ENCODE measurements at places on chromosomes 5 and 9.

GRCh38 chr9:38015906-38016305 is 53.1 kb downstream of the SHB start:
- no peak for DNase-seq

DNA sequence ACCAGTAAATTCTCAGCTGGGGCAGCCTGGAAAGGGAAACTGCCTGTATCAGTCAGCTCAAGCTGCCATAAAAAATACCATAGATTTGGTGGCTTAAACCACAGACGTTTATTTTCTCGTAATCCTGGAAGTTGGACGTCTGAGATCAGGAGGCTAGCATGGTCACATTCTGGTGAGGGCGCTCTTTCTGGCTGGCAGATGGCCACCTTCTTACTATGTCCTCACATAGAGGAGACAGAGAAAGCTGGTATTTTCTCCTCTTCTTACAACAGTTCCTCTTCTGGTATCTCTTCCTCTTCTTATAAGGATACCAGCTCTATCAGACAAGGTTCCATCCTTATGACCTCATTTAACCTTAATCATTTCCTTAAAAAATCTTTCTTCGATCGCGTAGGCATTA is 50.5 kb upstream of the RFX3 start:
- no peak for DNase-seq

GRCh38 chr5:102089883-102090282 is 206.2 kb downstream of the SLCO4C1 start:
- DNase-seq, result no peak

- no peak for DNase-seq
Measured at GRCh38 chr9:21210311-21210710, 3.4 kb upstream of the IFNA10 start.

GRCh38 chr9:137580209-137580953 is 1.7 kb upstream of the DPH7 start:
- no peak for DNase-seq

DNA sequence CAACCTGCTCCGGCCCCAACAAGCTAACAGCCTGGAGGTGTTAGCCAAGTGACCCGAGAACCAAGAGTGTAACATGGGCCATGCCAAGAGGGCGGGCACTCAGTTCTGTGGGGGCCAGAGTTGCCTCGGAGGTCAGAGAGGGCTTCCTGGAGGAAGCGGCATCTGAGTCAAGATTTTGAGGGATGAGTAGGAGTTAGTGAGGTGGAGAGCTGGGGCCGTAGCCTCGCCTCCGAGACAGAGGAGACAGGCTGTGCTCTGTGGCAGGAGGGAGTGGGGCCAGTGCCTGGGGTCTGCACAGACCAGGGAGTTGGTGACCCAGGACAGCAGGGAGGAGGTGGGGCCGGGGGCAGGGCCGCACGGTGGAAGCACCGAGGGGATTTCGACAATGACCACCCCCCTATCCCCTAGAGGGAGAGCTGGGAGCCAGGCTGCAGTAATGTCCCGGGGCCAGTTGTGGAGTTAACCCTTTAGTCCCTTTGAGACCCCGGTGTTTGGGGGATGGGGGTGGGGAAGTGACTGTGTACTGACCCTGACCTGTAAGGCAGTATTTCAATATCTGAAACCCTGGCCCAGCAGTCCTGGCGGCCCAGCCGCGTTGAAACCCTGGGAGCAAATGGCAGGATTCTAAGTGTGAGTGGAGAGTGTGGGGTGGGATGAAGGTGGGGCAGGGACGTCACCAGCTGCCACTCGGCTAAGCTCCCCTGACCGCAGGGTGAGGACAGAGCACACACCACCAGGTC is 148.7 kb upstream of the COL5A1 start:
- DNase-seq, result no peak

- no peak for DNase-seq
Measured at GRCh38 chr9:131080589-131080988, 15.7 kb upstream of the AIF1L start.

GRCh38 chr5:1513326-1514026 is 10.3 kb downstream of the LPCAT1 start:
- DNase-seq, result no peak

GRCh38 chr5:37184748-37185364 is 64.3 kb downstream of the CPLANE1 start:
- DNase-seq, result no peak

DNA sequence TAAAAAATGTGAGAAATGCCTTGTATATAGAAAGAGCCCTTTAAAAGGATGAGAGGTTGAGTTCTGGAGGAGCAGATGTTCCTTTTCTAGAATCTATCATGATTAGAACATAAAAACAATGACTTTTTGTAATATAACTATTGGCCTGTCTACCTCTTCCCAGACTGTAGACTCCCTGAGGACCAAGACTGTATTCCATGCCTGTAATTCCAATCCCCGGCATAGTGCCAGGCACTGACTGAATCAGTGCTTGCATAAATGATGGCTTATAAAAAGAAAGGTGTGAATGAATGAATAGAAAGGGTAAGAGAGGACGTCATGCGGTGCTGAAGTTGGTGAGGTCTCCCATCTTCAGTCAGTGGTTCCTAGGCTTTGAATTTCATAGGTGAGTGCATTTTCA is 92.6 kb upstream of the GDNF start:
- no peak for DNase-seq

- DNase-seq, result no peak
Measured at GRCh38 chr9:129040113-129040643, 3.8 kb downstream of the MIGA2 start.

GRCh38 chr9:99167694-99168093 is 54.0 kb downstream of the ALG2 start:
- no peak for DNase-seq

DNA sequence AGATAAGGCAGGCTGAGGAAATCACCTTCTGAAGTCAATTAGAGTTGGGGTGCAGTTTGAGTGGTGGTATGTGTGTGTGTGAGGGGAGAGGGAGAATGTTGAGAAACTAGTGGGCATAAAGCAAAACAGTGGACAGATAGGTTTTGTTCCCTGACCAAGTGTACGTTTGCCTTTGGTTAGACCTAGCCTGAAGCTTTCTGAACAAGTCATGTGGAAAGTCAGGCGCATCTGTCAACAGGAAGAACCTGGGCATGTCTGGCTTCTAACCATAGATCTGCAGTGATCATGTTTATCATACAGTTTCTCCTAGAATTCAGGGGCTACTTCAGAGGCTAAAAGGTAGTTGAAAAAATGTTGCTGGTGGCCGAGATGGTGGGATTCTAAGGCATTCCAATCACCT is 143.2 kb upstream of the PCA3 start:
- DNase-seq, result no peak

GRCh38 chr5:1687301-1687970 is 112.2 kb downstream of the MRPL36 start:
- DNase-seq, result no peak

DNA sequence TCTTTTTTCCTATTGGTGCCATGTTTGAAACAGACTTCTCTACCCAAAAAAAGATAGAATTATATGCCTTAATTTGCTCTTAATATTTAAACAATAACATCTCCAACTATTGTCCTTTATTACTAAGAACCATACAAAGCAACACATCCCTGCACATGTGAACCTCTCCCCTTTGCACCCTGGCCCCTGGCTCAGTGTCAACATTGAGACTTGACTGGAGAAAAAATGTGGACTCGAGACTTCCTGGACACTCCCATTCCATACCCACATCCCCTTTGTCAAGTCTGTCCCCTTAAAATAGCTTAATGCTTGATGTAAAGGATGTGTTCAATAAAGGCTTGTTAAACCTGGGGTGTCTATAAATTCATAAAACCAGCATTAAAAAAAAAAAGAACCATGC is 53.2 kb downstream of the TTC39B start:
- no peak for DNase-seq

Measured in smooth muscle cell of the brain vasculature (primary cell).